ENCODE measurements at places on chromosomes 2 and 18. TPM values are rescaled to one million over a fixed set of nuclear protein-coding genes. Genes with fewer than 3 reads are reported as not detected.

REG1B gene
- not detected for total RNA-seq

MYO7B gene
- total RNA-seq, result 0.19 TPM

IL37 gene
- not detected for total RNA-seq

CDK15 gene
- total RNA-seq, result not detected

COL3A1 gene
- total RNA-seq, result 0.27 TPM

MPP4 gene
- 0.06 TPM for total RNA-seq

SPDYA gene
- total RNA-seq, result 0.32 TPM

KCNG2 gene
- total RNA-seq, result not detected

FZD7 gene
- total RNA-seq, result 5.4 TPM

KCNK3 gene
- 1.1 TPM for total RNA-seq
